CD4-positive, alpha-beta T cell treated with Interleukin-4 for 1 hour (primary cell): ENCODE measurements at places on chromosomes 1 and 21.
A peak's percentile ranks its signal among the peaks of the same experiment; 100 is the strongest.

DNA sequence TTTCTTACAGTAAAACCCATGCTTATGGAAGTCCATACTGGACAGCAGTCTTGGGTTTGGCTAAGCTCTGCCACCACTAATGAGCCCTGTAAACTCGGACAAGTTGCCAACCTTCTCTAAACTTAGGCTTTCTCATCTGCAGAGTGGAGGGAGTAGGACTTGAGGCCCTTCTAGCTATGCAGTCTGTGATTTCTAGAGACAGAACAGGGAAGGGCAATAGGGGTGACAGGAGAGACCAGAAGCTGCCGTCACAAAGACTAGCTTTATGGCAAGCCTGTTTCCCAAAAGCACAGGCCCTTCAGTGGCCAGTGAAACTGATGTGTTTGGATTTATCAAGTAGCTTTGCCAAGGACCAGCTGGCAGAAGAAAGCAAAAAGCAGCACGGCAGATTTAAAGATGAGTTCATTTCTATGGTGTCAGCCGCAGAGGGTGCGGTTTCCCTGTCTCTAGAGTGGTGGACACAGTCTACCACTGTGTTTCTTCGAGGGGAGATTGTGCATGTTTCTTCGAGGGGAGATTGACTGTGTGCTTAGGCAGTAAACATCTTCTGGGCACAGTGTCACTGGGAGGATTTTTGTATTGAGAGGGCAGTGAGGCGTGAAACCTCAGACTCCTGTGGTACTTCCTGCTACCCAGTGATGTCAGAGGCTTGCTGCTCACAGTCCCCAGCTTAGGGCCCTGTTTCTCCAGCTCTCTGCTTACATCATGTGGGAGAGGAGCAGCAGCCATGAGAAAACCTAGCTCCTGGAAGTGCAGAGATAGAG is 119.0 kb downstream of the ROR1 start:
- DNase-seq = peak; percentile 4

GRCh38 chr1:29679316-29679715 is 443.0 kb downstream of the PTPRU start:
- DNase-seq = no peak

GRCh38 chr1:165826565-165827267 is 698 bp upstream of the UCK2 start:
- no peak for DNase-seq

GRCh38 chr1:172184506-172185191 is 235.8 kb upstream of the C1orf105 start:
- DNase-seq = no peak

DNA sequence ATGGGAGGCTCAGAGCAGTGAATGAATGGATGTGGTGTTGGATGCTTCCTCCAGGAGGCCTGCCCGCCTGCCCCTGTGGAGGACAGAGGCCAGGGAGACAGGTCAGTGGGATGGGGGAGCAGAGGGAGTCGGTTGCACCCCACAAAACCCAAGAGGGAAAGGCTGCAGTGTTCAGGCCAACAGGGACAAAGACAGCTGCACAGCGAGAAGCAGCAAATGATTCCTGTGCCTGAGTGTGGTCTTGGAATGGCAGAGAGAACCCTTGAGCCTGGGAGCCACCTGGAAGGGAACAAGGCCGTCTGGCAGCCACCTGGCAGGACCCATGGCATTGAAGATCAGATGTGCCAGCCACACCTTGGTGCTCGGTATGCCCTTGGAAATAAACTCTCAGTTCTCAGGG is 8.1 kb downstream of the TFF3 start:
- no peak for DNase-seq

DNA sequence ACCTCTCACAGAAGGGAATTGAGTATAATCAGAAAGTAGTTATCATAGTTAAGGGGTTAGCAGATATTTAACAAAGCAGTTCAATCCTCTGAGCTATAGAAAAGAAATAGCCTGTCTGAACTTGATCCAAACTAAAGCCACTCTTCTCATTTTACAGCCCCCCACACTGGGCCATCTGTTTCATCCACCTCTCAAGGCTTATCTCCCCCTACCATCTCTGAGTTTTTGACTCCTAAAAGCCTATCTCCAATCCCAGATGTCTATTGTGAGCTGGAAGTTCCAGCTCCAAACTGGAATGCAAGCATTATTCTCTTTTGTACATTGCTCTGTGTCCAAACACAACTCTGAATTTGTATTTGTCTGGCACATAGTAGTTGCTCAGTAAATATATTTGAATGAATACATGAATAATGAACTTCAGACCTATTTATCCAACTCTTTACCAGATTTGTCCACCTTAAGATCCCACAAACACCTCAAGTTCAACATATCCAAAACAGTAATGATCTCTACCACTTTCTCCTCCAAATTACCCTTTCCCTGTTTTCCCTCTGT is 98.1 kb downstream of the PLPP3 start:
- DNase-seq = no peak

DNA sequence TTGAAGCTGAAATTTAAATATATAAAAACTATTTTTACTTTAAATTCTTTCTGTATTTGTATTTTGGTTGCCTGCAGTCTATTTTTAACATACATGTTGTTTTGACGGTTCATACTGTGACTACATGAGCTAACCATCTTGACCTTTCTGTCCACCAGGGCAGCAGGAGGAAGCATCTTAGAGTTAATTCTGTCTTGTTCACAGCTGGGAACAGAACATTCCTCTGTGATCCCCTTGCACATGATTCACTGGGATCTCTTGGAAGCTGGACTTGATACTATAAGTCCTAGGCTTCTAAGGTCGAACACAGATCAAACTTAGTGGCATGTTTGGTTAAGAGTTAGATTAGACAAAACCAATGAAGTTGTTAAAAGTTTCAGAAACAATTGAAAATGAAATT is 99.7 kb downstream of the NFIA start:
- no peak for DNase-seq

DNA sequence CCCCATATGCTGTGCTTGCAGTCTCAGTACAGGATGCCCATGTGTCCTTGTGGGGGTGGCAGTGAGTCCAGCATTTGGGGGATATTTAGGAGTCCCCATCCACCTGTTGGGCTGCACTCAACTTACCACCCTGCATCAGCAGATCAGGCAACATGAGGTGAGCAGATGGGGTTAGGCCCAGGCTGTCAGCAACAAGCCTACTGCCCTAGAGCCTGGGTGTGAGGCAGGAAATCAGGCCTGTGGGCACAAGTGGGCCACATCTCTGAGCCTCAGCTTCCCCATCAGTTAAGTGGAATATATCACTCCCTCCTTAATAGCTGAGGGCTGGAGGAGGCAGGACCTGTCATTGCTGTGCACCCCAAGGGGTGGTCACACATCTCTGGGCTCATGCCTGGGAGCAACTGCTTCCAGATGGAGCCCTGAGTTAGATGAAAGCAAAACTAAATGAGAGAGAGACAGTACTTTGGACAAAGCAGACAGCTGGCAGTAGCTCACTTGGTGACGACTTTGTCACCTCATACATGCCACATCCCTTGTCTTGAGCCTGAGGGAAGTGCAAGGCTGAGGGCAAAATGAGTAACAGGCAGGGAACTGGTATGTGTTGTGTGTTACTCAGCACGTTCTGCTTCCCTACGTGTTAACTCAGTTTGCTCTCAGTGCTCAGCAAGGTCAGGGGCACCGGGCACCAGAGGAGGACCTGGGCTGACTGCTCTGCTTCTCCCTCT is 48.4 kb downstream of the TRIM11 start:
- no peak for DNase-seq

GRCh38 chr1:86224651-86225310 is 68.2 kb upstream of the COL24A1 start:
- no peak for DNase-seq

DNA sequence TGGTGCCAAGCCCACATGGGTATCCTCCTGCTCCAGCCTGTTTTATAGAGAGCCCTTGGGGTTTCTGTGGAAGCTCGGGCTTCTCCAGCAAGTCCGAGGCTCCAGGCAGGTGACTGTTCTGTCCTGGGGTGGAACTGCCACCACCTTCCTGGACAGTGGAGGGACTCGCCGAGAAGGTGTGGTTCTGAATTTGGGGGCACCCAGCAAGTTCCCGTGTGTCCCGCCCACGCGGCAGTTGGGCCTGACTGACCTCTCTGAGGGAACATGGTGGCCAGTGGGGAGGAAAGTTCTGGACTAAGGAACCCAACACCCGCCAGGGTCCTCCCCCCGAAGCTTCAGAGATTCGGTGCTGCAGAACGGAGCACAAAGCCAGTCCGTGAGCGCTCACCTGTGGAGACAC is 158.1 kb upstream of the C1orf174 start:
- no peak for DNase-seq

GRCh38 chr1:38326135-38326534 is 279.5 kb upstream of the POU3F1 start:
- DNase-seq = no peak

GRCh38 chr1:32111789-32112188 is 3.9 kb downstream of the KPNA6 start:
- DNase-seq = no peak

- no peak for DNase-seq
These were observed 43.3 kb upstream of the SIPA1L2 start for GRCh38 chr1:232673256-232673655.

DNA sequence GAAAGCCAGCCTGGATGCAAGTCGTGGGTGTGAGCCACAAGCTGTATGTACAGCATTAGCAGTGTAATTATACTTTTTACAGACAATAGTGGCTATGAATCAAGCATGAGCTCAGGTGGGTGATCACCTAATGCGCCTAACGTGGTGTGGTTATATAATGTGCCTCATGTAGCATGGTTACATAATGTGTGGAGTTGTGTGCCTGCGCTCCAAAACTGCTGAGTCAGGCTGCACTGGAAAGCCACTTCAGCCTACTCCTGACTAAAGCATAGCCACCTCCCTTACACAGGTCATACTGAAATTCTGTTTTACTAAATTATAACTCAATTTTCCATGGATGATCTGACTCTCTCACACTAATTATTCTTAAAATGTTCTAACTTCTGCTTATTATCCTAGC is 69.8 kb downstream of the KCNT2 start:
- DNase-seq = no peak

GRCh38 chr21:14548779-14549178 is 2.7 kb upstream of the SAMSN1 start:
- DNase-seq = no peak

GRCh38 chr1:84691122-84691783 is 992 bp upstream of the SSX2IP start:
- DNase-seq = no peak

GRCh38 chr1:20446796-20447195 is 39.2 kb downstream of the CAMK2N1 start:
- no peak for DNase-seq

- DNase-seq = no peak
These were observed 391.8 kb downstream of the DUSP10 start for GRCh38 chr1:221350091-221350490.

GRCh38 chr1:36136535-36136934 is 11.5 kb upstream of the COL8A2 start:
- DNase-seq = no peak

GRCh38 chr1:63920154-63921117 is 146.6 kb downstream of the ROR1 start:
- no peak for DNase-seq

DNA sequence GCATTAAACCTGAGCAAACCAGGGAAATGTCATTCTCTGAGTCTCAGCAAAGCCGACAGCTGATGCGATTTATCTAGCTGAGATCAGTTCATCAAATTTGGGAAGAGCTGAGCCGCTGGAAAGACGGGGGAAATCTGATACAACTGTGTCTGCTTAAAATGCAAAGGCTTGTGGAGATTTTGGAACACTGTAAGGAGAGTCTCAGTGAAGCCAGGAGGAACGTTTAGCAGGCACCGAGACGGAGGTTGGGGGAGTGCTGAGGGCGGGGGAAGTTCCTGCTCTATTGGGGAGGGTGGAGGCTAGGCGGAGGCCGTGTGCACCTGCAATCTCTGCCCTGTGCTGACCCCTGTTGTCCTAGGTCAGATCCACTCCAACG is 143.2 kb upstream of the CSF3R start:
- no peak for DNase-seq

DNA sequence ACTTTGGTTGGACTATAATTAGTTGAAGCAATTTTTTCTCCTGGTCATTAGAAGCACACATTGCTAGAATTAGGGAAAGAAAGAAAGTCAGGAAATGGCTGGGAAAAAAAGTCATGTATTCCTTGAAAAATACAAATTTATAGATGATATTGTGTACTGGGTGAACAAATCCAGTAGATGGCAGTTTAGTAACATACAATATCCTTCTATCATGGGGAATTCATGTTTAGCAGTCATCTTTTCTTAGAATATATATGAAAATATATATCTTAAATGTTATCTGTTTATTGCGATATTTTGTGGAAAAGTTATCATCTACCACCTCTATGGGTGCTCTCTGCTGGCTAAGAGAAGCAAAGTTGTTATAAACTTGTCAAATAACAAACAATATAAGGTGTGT is 13.1 kb upstream of the ZRANB2 start:
- no peak for DNase-seq

DNA sequence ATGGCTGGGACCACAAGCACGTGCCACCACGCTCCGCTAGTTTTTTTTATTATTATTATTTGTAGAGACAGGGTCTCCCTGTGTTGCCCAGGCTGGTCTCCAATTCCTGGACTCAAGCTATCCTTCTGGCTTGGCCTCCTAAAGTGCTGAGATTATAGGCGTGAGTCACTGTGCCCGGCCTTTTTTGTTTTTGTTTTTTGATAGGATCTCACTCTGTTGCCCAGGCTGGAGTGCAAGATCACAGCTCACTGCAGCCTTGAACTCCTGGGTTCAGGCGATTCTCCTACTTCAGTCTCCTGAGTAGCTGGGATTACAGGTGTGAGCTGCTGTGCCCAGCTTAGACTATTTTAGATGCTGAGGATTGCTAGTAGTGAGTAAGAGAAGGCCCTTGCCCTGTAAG is 11.8 kb upstream of the RNF11 start:
- DNase-seq = no peak

GRCh38 chr1:45926330-45926729 is 122.9 kb downstream of the MAST2 start:
- no peak for DNase-seq

DNA sequence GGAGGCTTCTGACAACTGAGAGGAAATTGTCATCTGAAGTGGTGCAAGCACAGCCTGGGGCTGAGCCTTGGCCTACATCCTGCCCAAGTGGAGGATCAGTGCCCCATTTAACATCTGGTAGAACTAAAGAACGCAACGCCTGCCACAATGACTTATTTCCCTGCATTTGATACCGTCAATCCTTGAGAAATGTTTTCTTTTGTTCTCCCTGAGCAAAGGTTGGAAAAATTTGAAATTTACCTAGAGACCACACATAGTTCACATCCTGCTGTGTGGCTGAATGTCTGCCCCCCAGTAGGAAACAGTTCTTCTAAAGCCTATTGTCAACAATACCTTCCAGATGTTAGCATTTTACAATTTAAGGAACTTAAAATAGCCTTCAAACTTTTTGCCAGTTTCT is 5.6 kb upstream of the RGS4 start:
- no peak for DNase-seq

DNA sequence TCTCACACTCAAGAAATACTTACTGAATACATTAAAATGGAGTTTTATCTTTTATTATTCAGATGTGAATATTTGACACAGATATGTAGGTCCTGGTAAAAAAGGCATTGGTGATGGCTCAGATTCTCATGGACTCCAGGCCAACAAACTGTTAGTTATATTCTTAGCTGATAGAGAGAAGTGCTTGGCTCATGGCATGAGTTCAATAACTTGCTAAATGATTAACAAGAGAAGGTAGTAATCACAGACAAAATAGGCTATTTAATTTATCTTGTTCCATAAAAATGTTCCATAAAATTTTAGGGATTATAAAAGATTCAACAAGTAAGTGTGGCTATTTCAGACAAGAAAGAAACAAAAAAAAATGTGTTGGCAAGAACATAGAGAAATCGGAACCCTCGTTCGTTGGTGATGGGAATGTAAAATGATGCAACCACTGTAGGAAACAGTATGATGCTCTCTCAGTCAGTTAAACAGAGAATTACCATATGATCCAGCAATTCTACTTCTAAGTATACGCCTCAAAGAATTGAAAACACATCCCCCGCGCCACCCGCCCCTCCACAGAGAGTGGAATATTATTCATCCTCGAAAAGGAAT is 737.8 kb upstream of the ADAMTS5 start:
- DNase-seq = no peak
